ENCODE measurements at places on chromosomes 5 and 9.

- DNase-seq: no peak
Measured at GRCh38 chr5:153784277-153784676, 254.4 kb downstream of the FAM114A2 start.

GRCh38 chr9:6495466-6495865 lies 82.5 kb downstream of the UHRF2 start:
- no peak for DNase-seq

- no peak for DNase-seq
Measured at GRCh38 chr9:93207326-93207814, 23.4 kb downstream of the WNK2 start.

DNA sequence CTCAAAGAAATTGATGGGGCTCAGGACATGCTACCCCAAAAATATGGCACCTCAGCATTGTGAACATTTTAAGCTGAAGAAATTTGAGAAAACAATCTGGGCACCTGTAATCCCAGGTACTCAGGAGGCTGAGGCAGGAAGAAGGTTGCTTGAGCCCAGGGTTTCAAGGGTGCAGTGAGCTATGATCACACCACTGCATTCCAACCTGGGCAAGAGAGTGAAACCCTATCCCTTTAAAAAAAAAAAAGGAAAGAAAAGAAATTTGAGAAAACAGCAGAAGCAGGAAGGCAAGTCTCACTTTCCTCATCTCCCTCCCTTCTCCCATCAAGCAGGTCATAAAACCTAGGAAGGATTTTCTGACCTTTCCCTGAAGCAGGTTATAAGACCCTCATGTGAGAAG lies 23.6 kb downstream of the TPD52L3 start:
- DNase-seq: no peak

GRCh38 chr9:119588874-119589744 lies 219.9 kb upstream of the BRINP1 start:
- no peak for DNase-seq

GRCh38 chr9:96167011-96167410 lies 135.0 kb downstream of the HSD17B3 start:
- DNase-seq: no peak

Data from HuH-7 (cell line).